GM23248 (cell line): ENCODE measurements at places on chromosomes 6 and 20. TPM values are rescaled to one million over a fixed set of nuclear protein-coding genes. Genes with fewer than 3 reads are reported as not detected.

Gene TRIM10
- 0.11 TPM in 1 of 2 replicates, not detected in the other for total RNA-seq

Gene ITPA
- 43.6 and 47.2 TPM in 2 replicates for total RNA-seq

Gene HCK
- total RNA-seq: not detected in 2 replicates

Gene LY6G5C
- 1.7 TPM in 1 of 2 replicates, not detected in the other for total RNA-seq

Gene SMLR1
- not detected in 2 replicates for total RNA-seq

Gene HLA-F
- total RNA-seq: 0.13 and 0.43 TPM in 2 replicates

Gene ZNF184
- 3.2 and 3.8 TPM in 2 replicates for total RNA-seq

GRCh38 chr20:10004900-10005299 is 29.9 kb upstream of the ANKEF1 start:
- H3K4me3 ChIP-seq: no peak overlapping the region
- H3K36me3 ChIP-seq: no peaks in the 10 kb centered on the region
- H3K27ac ChIP-seq: no peak overlapping the region
- 0 out of 2 replicates have a peak, but pooled peaks cover 3% of the 10 kb centered on the region for H3K27me3 ChIP-seq

- no peaks in the 10 kb centered on the region for H3K36me3 ChIP-seq
- H3K27ac ChIP-seq: no peak overlapping the region
- no peak overlapping the region for H3K4me3 ChIP-seq
- H3K4me1 ChIP-seq: 0 out of 2 replicates have a peak, but pooled peaks cover 4% of the 10 kb centered on the region
Observed at GRCh38 chr6:21538186-21538798, 55.3 kb upstream of the SOX4 start.

DNA sequence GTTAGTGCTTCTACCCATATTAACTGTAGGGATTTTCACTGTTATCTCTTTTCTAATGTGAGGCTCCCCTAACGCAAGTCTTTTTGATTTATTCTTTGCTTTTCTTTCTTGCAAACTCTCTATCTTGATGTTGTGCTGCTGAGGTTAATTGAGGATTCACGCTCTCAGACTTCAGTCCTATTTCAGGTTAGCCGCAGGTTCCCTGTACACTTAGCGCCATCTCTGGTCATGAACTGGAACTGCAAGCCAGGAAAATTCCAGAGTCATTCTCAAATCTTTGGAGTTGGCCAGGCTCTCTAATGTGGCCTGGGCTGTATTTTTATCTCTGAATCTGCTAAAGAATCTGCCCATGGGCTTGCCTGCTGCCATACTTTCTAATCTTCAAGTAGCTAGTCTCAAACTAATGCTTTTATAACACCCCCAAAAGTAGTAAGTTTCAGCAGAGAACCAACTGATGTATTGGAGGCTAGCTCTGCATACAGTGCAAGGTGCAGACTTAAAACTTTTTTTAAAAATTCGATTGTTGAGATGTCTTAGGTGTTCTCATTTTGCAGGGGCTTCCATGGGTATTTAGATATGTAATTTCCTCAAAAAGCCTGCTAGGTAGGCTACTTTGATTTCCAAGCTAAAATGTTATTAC is 91.1 kb upstream of the OPRM1 start:
- H3K4me1 ChIP-seq: peaks cover 14% of the 10 kb centered on the region
- no peaks in the 10 kb centered on the region for H3K27me3 ChIP-seq
- H3K27ac ChIP-seq: no peak overlapping the region
- H3K36me3 ChIP-seq: no peaks in the 10 kb centered on the region
- DNase-seq: peak; percentile 45

DNA sequence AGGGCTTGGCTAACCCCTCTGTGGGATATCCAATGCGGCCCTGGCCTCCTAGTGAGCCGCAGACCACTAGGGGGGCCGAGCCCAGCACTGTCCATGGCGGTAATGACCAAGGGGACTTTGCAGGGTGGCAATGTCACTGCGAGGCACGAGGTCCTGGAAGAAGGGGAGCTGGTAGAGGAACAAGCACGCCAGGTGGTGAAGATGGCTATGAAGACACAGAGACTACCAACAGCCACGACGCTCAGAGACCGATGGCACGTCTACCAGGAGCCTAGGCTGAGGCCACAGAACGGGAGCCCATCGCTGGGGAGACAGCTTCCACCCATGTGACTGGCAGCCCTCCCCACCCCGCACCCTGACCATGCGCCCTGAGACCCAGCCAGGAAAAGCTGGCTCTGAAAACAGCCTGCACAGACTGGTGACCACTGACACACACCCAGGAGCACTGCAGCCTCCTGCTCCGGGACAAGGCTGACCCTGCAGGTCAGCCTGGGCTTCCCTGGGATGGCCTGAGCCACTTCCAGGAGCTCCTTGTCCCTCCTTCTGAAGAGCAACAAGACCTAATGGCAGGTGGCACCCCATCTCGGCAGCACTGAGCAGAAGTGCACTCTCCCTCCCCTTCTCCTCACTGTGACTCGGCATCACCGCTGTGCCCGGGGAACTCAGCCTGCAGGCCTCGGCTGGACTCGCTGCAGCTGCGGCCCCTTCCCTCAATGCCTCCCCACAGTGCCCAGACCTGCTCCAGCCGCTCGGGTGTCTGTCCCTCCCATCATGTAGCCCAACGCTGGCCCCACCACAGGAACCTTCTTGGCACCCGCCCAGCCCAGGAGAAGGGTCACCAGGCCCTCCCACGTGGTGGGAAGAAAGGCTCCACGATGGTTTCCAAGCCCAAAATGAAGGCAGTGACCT is 56.9 kb downstream of the GNAS-AS1 start:
- H3K36me3 ChIP-seq: no peaks in the 10 kb centered on the region
- H3K4me3 ChIP-seq: no peak overlapping the region
- no peaks in the 10 kb centered on the region for H3K4me1 ChIP-seq
- no peak overlapping the region for H3K27ac ChIP-seq

DNA sequence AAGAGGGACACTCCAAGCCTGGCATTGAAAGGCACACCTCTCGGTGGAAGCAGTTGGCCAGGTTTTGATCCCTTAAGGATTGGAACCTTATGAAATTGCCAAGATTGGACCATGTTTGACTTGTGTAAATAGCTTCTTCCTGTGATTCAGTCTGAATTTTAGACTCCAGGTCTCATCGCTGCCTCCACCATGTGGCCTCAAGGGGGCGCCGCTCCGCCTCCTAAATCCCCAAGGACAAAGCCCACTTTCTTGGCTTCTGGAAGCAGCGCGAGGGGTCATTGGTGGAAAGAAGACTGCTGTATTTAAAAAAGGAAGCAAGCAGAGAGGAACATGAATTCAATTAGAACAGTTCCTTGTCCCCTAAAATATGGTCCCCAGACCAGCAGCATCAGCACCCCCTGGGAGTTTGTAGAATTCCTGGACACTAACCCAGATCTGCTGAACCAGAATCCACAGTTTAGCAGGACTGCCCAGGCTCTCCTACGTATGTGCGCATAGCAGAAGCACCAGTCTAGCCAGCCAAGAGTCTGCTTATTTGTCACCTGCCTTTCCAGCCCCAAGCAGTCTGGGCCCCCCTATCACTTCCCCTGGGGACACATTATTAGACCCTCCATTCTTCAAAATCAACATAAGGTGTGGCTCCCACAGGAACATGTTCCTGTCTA is 108.5 kb downstream of the LY86 start:
- H3K4me3 ChIP-seq: no peak overlapping the region
- H3K4me1 ChIP-seq: peaks cover 35% of the 10 kb centered on the region
- peak; percentile 84 for DNase-seq
- H3K27me3 ChIP-seq: no peaks in the 10 kb centered on the region

- H3K27ac ChIP-seq: no peak overlapping the region
- DNase-seq: no peak
- no peaks in the 10 kb centered on the region for H3K27me3 ChIP-seq
- H3K36me3 ChIP-seq: no peaks in the 10 kb centered on the region
- H3K4me1 ChIP-seq: no peaks in the 10 kb centered on the region
Observed at GRCh38 chr6:1757131-1757530, 147.4 kb downstream of the FOXC1 start.

DNA sequence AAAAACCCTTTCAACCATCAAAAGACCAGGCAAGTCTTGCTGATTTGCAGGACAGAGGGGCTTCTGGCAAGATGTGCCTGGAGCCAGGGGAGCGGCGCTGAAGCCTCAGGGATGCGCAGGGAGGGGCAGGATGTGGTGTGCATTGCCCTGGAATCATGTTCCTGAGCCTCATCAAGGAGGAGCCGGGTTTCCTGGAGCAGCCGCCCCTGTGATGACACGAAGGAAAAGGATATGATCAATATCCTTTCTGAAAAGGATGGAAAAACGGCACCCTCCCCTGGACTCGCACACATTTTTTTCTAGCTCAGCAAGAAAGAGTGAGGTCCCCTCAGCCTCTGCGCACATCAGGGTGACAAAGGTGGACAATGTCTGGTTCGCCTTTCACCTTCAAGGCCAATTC is 173.1 kb upstream of the SSTR4 start:
- no peak overlapping the region for H3K27ac ChIP-seq
- no peaks in the 10 kb centered on the region for H3K36me3 ChIP-seq
- DNase-seq: no peak
- peaks cover 7% of the 10 kb centered on the region for H3K27me3 ChIP-seq
- H3K4me1 ChIP-seq: no peaks in the 10 kb centered on the region

- H3K36me3 ChIP-seq: no peaks in the 10 kb centered on the region
- H3K4me1 ChIP-seq: peaks cover 6% of the 10 kb centered on the region
- no peaks in the 10 kb centered on the region for H3K27me3 ChIP-seq
- no peak overlapping the region for H3K4me3 ChIP-seq
Observed at GRCh38 chr6:33755070-33755869, 8.6 kb upstream of the IP6K3 start.

- H3K27me3 ChIP-seq: 0 out of 2 replicates have a peak, but pooled peaks cover 4% of the 10 kb centered on the region
- no peak overlapping the region for H3K4me3 ChIP-seq
- no peak overlapping the region for H3K27ac ChIP-seq
- H3K4me1 ChIP-seq: no peaks in the 10 kb centered on the region
- no peaks in the 10 kb centered on the region for H3K36me3 ChIP-seq
Observed at GRCh38 chr6:744666-745353, 51.9 kb upstream of the EXOC2 start.

DNA sequence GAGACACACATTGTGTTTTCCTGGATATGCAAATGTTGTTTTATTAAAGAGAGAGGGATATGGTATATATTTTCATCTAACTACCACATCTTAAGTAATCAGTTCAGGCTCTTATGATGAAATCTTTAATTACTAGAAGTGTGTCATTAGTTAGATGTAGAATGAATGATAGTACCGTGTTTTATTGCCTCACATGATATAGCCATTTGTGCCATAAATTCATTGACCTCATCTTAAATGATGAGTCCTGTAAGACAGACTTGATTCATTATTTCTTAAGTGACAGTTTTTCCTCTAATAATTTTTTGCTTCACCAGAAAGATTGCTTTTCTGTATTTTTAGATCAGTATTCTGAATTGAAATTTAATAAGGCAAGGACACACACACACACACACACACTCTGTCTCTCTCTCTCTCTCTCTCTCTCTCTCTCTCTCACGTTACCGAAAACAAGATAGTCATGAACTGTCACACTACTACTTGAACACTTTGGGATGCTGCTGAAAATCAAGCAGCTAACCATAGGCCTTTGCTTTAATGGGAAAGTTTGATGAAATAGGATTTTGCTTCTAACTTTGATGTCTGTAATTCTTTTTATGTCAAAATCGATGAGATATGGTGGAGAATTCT is 140.5 kb downstream of the SOBP start:
- no peaks in the 10 kb centered on the region for H3K27me3 ChIP-seq
- H3K4me1 ChIP-seq: no peaks in the 10 kb centered on the region

GRCh38 chr6:43771858-43772680 is 2.1 kb downstream of the VEGFA start:
- peak overlapping the region; percentile 82 for H3K27ac ChIP-seq
- H3K4me1 ChIP-seq: peaks cover 31% of the 10 kb centered on the region
- H3K4me3 ChIP-seq: peak overlapping the region; percentile 90
- no peaks in the 10 kb centered on the region for H3K36me3 ChIP-seq

GRCh38 chr6:136031982-136032381 is 180.5 kb downstream of the PDE7B start:
- H3K4me3 ChIP-seq: no peak overlapping the region
- no peaks in the 10 kb centered on the region for H3K27me3 ChIP-seq
- no peaks in the 10 kb centered on the region for H3K36me3 ChIP-seq
- peak; percentile 83 for DNase-seq
- peaks cover 34% of the 10 kb centered on the region for H3K4me1 ChIP-seq
- no peak overlapping the region for H3K27ac ChIP-seq

- peak overlapping the region; percentile 71 for H3K27ac ChIP-seq
- no peak for DNase-seq
- no peaks in the 10 kb centered on the region for H3K27me3 ChIP-seq
- H3K36me3 ChIP-seq: no peaks in the 10 kb centered on the region
- peak overlapping the region; percentile 53 for H3K4me3 ChIP-seq
- peaks cover 59% of the 10 kb centered on the region for H3K4me1 ChIP-seq
Observed at GRCh38 chr6:108650325-108650724, 89.6 kb downstream of the FOXO3 start.

DNA sequence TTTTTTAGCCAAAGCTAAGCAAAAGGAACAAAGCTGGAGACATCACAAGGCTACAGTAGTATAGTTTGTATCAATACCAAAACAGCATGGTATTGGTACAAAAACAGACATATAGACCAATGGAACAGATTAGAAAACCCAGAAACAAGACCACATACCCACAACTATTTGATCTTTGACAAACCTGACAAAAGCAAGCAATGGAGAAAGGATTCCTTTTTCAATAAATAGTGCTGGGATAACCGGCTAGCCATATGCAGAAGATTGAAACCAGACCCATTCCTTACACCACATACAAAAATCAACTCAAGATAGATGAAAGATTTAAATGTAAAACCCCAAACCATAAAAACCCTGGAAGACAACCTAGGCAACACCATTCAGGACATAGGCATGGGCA is 5.0 kb downstream of the RFPL4B start:
- H3K36me3 ChIP-seq: no peaks in the 10 kb centered on the region
- no peaks in the 10 kb centered on the region for H3K27me3 ChIP-seq
- peaks cover 10% of the 10 kb centered on the region; the same call in 1 of the 2 replicates for H3K4me1 ChIP-seq
- no peak overlapping the region for H3K4me3 ChIP-seq

DNA sequence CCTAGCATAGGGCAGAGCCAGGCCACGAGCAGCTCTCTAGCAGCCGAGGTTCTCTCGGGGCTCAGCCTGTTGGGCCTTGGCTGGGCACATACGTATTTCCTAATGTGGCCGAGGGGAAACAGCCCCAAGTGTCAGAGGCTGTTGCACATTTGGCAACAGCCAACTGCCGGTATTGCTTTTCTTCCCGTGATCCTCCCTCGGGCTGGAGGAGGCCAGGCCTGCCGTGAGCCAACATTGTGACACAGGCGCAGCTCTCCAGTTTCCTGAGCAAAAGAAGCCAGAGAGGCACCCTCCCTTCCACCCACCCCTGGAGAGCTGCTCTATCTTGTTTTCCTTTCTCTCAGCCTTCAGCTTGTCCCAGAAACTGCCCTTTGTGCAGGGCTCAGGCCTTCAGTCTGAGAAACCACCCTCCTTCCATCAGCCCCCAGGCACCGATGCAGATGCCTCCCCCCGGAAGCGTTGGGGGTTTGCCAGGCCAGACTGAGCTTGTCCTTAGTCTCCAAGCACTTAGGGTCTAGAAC is 5.1 kb upstream of the BPI start:
- H3K27ac ChIP-seq: peak overlapping the region; percentile 36
- H3K4me1 ChIP-seq: peaks cover 9% of the 10 kb centered on the region
- peak; percentile 78 for DNase-seq

GRCh38 chr6:126795161-126795560 is 323.3 kb upstream of the RSPO3 start:
- no peaks in the 10 kb centered on the region for H3K27me3 ChIP-seq
- H3K36me3 ChIP-seq: no peaks in the 10 kb centered on the region

GRCh38 chr6:125375821-125376220 is 74.1 kb upstream of the HDDC2 start:
- H3K27ac ChIP-seq: no peak overlapping the region
- no peaks in the 10 kb centered on the region; the same call in 1 of the 2 replicates for H3K27me3 ChIP-seq
- H3K4me1 ChIP-seq: peaks cover 12% of the 10 kb centered on the region; the same call in 1 of the 2 replicates
- H3K36me3 ChIP-seq: no peaks in the 10 kb centered on the region
